ENCODE measurements at places on chromosomes 6 and 20.

- no peak for DNase-seq
Observed at GRCh38 chr6:55704421-55704820, 125.4 kb upstream of the HMGCLL1 start.

GRCh38 chr20:19110881-19111460 lies 101.5 kb upstream of the SLC24A3 start:
- DNase-seq = no peak

GRCh38 chr6:31588871-31589650 lies 3.0 kb downstream of the LST1 start:
- DNase-seq = no peak

DNA sequence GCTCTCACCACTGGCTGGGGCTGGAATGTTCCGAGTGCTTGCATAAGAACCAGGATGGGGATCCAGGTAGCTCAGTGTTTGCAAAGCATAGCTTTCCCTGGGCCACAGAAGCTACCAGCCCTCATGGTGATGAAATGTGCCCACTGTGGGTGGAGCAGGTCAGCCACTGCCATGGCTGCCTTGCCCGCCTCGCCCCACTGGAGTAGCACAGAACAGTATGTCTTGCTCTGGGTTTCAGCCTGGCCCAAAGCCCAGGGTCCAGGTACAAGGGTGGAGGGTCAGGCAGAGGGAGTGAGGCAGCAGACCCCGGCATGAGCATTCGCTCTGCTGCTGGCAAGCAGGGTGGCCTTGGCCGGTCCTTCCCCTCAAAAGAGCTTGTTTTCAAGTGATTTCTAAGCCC lies 34.7 kb downstream of the KCNK17 start:
- no peak for DNase-seq

- no peak for DNase-seq
Observed at GRCh38 chr20:13102694-13103093, 93.9 kb downstream of the SPTLC3 start.

DNA sequence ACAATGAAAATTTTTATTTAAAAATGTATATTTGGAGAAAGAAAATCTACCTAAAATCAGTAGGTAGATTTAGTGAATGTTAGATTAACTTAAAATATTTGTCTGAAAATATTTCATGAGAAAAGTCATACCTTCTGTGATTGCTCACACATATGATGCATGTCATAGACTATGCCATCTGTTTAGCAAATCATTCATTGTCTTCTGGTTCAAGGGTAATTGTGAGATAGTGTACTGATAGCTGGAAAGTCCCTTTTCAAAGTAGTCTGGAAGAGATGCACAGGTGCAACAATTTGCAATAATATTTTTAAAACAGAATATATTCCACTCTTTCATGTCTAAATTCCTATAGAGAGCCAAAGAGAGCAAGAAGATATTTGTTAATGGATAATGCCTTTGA lies 21.0 kb upstream of the RNF217 start:
- DNase-seq = no peak

- DNase-seq = no peak
Observed at GRCh38 chr6:93196406-93196970, 222.9 kb downstream of the EPHA7 start.

- DNase-seq = no peak
Observed at GRCh38 chr6:26267083-26267589, 97.9 kb upstream of the BTN3A2 start.

DNA sequence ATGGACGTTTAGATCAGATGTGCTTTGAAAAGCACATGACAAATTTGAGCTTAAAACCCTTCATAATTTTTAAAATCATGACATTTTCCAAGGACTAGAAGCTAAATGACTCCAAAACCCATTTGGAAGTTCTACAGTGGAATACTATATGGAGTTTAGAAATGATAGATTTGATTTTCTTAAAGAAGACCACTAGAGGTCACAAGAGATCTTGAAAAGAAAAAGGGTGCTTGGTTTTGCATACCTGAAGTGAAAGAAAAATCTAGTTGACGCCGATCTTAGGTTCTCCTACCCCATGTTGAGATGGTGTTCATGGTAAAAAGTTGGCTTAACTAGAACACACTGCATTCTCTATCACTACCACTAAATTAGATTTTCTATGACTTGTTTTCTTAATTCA lies 31.5 kb downstream of the CFAP61 start:
- DNase-seq = no peak

DNA sequence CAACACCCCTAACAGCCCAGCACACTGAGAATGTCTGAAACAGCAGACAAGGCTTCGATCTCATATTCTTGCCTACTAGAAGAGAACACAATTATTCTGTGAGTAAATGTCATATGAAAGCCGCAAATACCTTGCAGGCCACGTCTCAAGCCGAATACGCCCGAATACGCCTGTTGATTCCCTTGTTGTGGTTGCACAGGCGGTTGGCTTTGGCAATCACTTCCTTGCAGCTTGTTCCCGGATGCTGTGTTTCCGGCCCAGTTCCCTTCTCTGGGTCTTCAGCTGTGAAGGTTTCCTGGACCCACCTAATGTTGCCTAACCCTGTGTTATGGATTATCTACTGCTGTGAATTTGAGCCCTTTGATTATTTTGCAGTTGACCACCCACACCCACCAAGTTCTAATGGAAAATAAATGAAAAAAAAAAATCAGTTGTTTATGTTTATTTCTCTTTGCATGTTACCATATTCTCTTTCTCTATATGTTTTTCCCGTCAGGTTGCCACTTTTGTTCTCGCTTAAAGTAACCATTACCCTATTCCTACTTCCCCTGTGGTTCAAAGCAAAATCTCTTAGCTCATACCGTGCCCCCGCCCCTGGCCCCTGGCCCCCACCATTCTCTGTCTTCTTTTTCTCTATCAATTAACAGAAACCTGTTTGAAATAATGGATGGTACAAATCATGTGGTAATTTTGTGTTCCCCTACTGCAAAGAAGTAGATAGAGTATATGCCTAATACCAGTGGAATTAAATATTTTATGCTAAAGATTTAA lies 172.4 kb downstream of the ADGB start:
- DNase-seq = peak; percentile 51
